ENCODE measurements at places on chromosomes 2 and 18.

DNA sequence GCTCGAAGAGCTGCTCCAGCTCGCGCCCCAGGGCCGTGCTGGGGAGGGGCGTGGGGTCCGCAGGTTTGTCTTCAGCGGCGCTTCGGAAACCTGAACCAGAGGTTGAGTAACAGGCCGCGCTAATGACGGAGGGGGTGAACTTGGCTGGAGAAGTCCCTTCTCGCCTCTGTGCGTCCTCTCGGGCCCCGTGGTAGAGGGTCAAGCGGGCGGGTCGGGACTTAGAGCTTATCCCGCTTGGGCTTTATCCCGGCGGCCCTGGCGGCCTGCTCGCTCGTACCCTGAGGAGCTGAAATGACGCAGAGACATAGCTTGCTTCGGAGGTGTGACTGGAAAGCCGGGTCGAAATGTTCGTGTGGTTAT, 479 bp downstream of the RNMT start:
- peak; percentile 55 for DNase-seq

DNA sequence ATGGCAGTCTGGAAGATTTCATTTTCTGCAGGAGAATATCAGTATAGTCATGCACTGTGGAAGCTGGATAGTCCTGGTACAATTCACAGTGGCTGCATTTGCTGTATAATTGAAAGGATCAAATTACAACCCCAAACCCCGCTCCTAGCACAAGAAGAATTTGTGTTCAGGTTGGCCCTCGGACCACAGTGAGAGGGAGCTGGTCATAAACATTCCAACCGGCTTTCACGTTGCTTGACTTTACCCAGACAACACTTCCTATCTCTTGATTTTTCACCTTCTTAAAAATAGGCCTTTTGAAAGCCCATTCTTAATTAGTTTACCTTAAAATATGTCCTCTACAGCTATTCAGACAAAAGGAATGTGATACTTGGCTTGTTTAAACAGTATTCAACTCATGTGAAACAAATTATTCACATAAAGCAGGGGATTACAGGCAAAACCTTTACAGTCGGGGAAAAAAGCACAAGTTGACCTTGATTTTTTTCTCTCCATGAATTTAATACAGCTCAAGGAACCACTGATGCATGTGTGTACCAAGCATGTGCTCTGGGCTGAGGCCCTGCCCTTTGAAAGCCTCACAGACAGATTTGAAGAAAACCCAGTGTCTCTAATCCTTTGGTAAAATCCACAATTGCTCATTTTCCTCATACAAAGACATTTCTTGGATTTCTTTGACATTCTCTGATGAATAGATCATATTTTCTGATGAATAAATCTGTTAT, 143.0 kb upstream of the SOX11 start:
- peak; percentile 52 for DNase-seq

GRCh38 chr2:148936857-148937450, 61.9 kb downstream of the KIF5C start:
- peak; percentile 31 for DNase-seq

GRCh38 chr2:239343946-239344856, 56.6 kb downstream of the HDAC4 start:
- DNase-seq = no peak

DNA sequence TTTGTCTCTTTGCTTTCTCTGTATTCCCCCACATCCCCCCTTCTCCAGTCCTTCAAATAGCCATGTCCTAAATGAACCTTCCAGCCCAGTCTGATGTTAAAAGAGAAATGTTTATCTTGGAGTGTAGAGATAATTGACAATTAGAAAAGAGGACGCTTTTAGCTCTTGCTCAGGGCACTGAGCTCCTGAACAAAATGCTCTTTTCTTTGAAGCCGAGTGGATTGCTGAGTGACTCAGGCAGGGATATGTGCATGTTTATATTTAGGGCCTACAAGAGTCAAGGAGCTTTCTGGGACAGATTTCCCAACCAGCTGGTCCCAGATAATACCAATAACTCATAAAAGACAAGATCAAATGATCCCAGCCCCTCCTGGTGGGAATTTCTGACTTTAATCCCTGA, 88.0 kb upstream of the SETBP1 start:
- DNase-seq = no peak

DNA sequence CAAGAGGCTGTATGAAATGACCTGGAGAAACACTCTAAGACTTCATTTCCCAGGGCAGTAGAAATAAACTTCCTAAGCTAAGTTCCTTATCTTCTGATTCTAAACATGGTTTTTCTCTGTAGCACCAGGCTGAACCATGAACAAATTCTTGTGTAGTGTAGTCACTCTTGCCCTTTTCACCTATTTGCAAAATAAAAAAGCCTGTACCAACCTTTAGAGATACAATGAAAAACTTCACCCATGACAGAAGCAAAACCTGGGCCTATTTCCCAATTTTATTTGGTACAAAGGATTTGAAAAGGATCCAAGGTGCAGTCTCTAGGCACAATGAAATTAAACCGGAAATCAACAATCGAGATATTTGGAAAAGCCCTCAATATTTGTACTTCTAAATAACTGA, 43.6 kb downstream of the POLR1A start:
- no peak for DNase-seq

DNA sequence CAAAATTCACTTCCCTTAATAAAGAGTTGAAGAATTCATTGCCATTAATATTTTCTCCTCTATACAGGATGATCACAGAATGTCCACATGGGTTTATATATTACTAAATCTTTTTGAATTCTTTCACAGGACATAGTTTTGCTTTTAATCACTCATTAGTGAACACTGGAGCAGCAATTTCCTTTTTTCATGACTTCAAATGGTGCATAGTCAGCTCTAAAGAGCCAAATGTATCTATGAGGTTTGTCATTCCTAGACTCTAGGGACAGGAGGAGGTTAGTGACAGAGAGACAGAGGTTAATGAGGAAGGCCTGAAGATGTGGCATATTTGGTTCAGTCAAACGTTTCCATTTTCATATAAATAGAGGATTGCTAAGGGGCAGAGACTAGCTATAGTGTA, 111.8 kb downstream of the FSHR start:
- DNase-seq = no peak

GRCh38 chr18:75865639-75866038, 438.1 kb upstream of the SMIM21 start:
- DNase-seq = no peak

- no peak for DNase-seq
Measured at GRCh38 chr2:159450180-159450579, 163.7 kb upstream of the WDSUB1 start.

DNA sequence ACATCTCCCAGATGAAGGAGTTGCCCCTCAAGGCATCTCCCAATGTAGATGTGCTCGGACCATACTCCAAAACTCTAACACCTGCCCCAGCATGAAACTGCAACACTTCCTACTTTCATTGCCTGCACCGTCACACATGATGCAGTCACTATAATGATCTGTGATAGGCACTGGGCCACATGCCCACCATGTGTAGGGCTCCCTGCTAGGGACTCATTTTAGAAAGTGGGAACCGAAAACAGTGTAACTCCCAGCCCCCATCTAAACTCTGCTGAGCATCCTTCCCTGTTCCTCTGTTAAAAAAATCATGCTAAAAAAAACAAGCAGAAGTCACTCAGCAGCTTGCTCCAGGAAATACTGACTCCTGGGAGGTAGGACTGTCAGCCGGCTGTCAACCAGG, 496.1 kb upstream of the RAB6C start:
- DNase-seq = no peak

DNA sequence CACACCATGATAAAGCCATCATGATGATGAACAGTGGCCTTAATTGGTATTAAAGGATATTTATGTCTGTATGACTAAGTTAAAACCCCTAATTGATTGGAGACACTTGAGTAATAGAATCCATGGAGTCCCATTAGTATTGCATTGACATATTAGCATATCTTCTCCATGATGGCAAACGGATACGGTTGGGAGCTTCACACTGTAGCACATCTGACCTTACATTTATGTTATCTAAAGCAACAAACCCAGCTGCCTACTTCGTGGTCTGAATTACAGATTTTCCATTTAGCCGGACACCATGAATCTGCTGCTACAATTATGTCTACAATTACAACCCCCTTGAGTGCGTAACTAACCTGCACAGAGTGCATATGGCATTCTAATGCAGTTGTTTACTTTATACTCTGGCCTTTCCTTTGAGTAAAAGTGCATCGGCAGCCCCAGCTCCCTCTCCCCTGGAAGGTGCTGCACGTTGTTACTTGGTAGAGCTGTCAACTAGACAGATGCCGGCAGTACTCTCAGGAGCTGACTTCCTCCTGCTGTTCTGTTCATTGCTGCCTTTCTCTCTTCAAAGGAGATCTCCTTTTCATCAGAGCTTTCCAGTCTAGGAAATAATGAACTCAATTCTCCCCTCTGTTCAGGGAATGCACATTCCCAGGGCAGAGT, 92.1 kb downstream of the LRRC30 start:
- DNase-seq = no peak

DNA sequence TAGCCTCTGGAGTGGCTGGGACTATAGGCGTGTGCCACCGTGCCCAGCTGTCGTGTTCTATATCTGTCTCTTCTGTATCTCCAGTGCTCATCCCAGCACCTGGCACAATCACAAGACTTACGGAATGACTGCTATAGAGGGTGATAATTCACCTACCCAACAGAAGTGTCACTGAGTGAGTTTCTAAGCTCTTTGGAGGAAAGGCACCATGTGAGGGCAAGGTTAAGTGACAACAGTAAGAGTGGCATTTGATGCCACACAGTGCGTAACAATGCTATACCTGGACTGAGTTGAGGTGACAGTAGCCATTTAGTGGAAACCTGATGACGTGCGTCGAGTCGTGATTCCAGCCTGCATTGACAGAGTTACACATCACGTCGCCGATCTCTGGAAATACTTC, 89.0 kb downstream of the KCTD1 start:
- no peak for DNase-seq

GRCh38 chr2:164760179-164760578, 81.4 kb downstream of the COBLL1 start:
- DNase-seq = no peak

DNA sequence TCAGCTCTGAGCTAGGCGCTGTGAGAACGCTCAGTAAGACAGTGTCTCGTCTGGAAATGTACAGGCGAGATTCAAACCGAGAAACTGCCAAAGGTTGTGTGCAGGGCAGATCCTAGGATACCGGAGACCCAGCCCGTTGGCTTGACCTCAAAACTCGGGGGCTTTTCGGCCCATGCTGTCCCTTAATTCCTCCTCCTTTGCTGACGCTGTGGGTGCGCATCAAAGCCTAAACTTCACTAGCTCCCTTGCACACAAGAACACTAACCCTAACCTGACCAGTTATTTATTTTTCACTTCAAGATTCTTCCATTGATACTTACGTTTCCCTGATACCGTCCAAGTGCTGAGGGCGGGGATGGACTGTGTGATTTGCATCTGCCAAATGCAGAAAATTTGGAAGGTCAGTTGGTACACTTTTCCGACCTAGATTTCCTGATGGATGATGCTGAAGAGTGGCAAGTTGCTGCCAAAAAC, 1.0 kb upstream of the AAK1 start:
- no peak for DNase-seq

DNA sequence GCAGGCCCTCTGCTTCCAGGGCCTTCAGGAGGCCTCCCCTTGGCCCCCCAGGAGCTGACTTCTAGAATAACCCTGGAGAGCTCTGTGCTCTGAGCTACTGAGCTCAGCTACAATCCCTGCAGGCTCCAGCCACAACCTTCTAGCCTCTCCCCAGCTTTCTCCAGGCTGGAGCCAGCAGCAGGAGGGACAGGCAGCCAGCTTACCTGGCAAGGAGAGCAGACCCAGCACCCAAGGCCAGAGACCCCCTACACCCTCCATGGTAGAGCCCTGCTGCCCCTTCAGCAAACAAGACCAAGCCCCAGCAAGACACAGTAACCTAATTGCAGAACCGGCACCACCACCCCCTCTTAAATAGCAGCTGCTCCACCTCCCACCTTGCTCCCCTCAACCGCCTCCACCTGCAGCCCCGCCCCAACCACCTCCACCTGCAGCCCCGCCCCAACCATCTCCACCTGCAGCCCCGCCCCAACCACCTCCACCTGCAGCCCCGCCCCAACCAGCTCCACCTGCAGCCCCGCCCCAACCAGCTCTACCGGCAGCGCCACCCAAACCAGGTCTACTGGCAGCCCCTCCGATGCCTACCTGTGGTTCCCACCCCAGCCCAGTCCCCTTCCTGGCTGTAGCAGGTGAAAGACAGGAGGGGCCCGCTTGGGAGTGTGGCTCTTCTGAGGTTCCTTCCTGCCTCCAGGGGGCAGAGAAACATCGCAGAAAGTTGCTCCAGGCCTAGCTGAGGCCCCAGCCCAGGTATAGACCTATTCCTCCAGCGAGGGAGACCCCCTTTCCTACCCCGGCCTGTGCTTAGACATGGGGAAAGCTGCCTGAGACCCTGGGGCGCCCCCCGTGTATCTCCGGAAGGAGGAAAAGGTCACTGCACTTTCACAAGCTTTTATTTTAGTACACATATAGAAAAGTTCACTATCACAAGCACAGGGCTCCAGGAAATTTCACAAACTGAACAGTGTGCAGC, at the start of gene ASTL:
ASTL (minus strand) TSS at position 324 of the 967 bp plus-strand sequence; CDS start at position 258, 66 bp downstream.
- DNase-seq = peak; percentile 54

GRCh38 chr2:189799531-189799930, 15.3 kb downstream of the PMS1 start:
- no peak for DNase-seq

DNA sequence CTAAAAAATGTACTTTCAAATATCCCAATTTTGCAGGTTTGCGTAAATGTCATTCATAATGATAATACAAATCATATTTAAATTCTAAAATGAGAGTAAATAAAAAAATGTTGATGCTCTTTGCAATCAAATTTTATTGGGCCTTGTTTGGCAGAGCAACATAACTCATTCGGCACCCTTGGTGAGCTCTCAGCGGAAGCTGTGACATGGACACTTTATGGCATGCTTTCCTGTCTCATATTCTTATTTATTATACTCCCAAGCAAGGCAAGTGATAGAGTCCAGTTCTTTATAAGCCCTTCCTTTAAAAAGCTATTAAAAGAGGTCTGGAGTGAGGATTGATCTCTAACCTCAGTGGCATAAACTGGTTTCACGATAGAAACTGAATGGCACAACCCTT, 1493.2 kb upstream of the NXPH2 start:
- no peak for DNase-seq
